ENCODE measurements at places on chromosomes 7 and 10. TPM values are rescaled to one million over a fixed set of nuclear protein-coding genes. Genes with fewer than 3 reads are reported as not detected.

CLRN3 gene
- not detected for total RNA-seq

HECW1 gene
- total RNA-seq: 0.21 TPM

CPA4 gene
- 0.37 TPM for total RNA-seq

HGF gene
- total RNA-seq: 1.2 TPM

KIAA1217 gene
- 4.6 TPM for total RNA-seq

TEX36 gene
- total RNA-seq: not detected

DNA sequence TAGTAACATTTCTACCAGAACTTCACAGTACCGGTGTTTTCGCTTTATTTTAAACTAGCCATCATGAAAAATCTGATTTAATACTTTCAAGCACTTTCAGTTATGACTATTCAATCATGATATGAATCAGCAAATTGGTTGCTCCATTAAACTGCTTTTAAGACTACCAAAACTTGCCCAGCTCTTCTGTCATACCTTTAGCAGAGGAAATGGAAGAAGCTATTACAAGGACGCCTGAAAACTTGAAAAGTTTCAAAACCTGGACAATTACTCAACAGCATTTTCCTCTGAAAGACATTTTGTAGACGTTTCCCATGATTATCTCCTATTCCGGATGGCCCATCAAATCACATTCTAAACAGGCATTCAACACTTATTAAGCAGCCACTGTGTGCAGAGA is 2.0 kb downstream of the JAZF1 start:
- DNase-seq: no peak
- no peak overlapping the region for H3K4me3 ChIP-seq
- no peak overlapping the region for H3K27ac ChIP-seq
- H3K4me1 ChIP-seq: peaks cover 5% of the 10 kb centered on the region

- H3K4me1 ChIP-seq: no peaks in the 10 kb centered on the region
- no peaks in the 10 kb centered on the region for H3K36me3 ChIP-seq
- H3K27me3 ChIP-seq: no peaks in the 10 kb centered on the region
- no peak for DNase-seq
- H3K4me3 ChIP-seq: no peak overlapping the region
These were observed 108.7 kb upstream of the DGKB start for GRCh38 chr7:15011289-15011688.

- no peak overlapping the region for H3K4me3 ChIP-seq
- H3K4me1 ChIP-seq: no peaks in the 10 kb centered on the region
- H3K36me3 ChIP-seq: no peaks in the 10 kb centered on the region
- H3K27ac ChIP-seq: no peak overlapping the region
These were observed 46.9 kb upstream of the STK17A start for GRCh38 chr7:43535810-43536585.

GRCh38 chr10:84039957-84040356 is 99.4 kb upstream of the GHITM start:
- no peak overlapping the region for H3K27ac ChIP-seq
- no peak for DNase-seq
- no peaks in the 10 kb centered on the region for H3K4me1 ChIP-seq
- H3K4me3 ChIP-seq: no peak overlapping the region
- no peaks in the 10 kb centered on the region for H3K27me3 ChIP-seq

DNA sequence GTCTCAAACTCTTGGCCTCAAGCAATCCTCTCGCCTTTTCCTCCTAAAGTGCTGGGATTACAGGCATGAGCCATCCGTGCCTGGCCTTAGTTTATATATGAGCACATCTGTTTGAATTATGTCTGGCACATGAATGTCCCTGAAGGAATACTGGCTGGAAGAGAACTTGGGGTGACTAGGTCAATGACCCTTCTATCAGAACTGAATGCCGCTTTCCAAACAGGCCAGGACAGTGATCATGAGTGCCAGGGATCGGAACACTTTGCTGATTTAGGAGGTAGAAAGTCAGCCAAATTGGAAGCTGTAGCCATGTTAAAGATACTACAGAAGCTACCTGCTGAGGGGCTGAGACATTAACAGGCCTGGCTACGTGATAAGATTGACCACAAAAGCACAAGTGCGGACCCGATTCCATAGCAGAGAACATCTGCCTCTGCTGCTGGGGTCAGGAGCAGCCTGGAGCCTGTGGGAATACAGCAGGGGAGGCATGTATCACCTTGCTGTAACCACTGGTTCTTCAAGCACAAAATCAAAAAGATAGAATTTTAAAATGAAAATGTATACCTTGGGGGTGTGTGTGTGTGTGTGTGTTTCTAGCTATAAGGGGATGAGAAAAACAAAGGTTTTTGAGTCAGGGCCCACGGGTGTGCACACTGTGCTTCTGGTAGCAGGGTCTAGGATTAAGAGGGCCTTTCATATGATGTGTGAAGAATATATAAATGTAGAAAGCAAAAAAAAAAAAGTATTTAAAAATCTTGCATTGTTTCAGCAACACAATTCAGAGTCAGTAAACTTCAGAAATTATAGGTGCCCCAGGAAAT is 293.7 kb downstream of the BBS9 start:
- no peak for DNase-seq
- H3K4me1 ChIP-seq: peaks cover 5% of the 10 kb centered on the region
- H3K36me3 ChIP-seq: no peaks in the 10 kb centered on the region
- no peak overlapping the region for H3K4me3 ChIP-seq
- H3K27me3 ChIP-seq: no peaks in the 10 kb centered on the region
- no peak overlapping the region for H3K27ac ChIP-seq

GRCh38 chr10:8058274-8059111 is 4.0 kb downstream of the GATA3 start:
- H3K4me3 ChIP-seq: no peak overlapping the region
- no peak overlapping the region for H3K27ac ChIP-seq
- DNase-seq: no peak
- H3K4me1 ChIP-seq: peaks cover 16% of the 10 kb centered on the region
- no peaks in the 10 kb centered on the region for H3K27me3 ChIP-seq

DNA sequence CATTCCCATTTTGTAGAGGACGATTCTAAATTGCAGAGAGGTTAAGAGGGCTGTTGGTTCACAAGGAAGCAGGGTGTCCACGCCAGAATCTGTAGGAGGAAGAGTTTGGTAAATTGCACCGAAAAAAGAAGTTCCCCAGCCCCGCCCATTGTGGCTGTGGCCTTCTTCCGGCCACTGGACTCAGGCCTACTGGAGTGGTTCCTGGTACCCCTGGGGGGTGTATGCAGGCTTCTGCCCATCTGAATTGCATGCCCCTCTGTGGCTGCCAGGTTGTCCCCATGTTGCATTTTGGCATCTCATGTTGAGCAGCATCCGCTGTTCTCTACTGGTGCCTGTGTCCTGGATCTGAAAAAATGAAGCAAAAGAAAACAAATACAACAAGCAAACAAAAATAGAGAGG is 234.2 kb downstream of the WDR11 start:
- 0 out of 2 replicates have a peak, but pooled peaks cover 2% of the 10 kb centered on the region for H3K27me3 ChIP-seq
- no peak overlapping the region for H3K4me3 ChIP-seq
- H3K4me1 ChIP-seq: no peaks in the 10 kb centered on the region
- DNase-seq: no peak
- no peak overlapping the region for H3K27ac ChIP-seq

- no peak overlapping the region for H3K27ac ChIP-seq
- no peak overlapping the region for H3K4me3 ChIP-seq
- H3K27me3 ChIP-seq: no peaks in the 10 kb centered on the region
- no peak for DNase-seq
- no peaks in the 10 kb centered on the region for H3K4me1 ChIP-seq
These were observed 245.7 kb downstream of the WDR11 start for GRCh38 chr10:121096617-121097431.

GRCh38 chr7:24659505-24659904 is 86.3 kb downstream of the PALS2 start:
- peaks cover 3% of the 10 kb centered on the region for H3K4me1 ChIP-seq
- DNase-seq: peak; percentile 27
- no peak overlapping the region for H3K4me3 ChIP-seq
- no peaks in the 10 kb centered on the region for H3K36me3 ChIP-seq
- peak overlapping the region; percentile 20 for H3K27ac ChIP-seq
- H3K27me3 ChIP-seq: no peaks in the 10 kb centered on the region

Measured in GM12878 (cell line).